Left kidney (tissue), 8 donors: ENCODE measurements at places on chromosomes 5 and 9. TPM values are rescaled to one million over a fixed set of nuclear protein-coding genes. Genes with fewer than 3 reads are reported as not detected.

- peak; percentile 68 for DNase-seq
Observed at GRCh38 chr5:39948867-39949468, 524.2 kb upstream of the DAB2 start.

The STKLD1 gene
- 4.4 TPM for polyA plus RNA-seq

DNA sequence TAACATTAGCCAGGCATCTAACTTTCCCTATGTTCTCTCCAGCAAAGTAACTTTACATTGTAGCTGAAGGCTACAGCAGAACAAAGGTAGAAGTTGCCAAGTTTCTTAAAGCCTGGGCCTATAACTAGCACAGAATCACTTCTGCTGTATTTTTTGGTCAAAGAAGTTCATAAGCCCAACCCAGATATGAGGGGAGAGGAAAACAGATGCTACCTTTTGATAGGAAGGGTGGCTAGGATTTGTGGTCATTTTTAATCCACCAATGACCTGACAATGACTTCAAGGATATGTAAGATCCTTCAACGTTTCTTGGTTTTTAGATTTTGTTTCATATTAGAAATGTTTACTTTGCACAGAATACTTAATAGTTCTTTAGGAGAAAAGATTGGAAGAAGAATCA is 64.2 kb upstream of the RANBP3L start:
- DNase-seq, result no peak

GRCh38 chr5:431001-431710 is 11.8 kb upstream of the EXOC3 start:
- no peak for DNase-seq

DNA sequence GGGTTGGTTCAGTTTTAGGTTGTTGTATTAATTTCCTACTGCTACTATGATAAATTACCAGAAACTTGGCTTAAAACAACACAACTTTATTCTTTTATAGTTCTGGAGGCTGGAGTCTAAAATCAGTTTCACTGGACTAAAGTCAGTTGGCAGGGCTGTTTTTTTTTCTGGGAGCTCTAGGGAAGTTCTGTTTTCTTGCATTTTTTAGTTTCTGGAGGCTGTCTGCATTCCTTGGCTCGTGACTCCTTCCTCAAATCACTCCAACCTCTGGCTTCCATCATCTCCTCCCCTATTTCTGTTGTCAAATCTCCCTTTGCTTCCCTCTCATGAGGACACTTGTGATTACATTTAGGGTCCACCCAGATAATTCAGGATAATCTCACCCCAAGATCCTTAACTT is 51.3 kb upstream of the SUB1 start:
- DNase-seq, result no peak

The NPM1 gene
- 1,684 TPM for polyA plus RNA-seq

- DNase-seq, result no peak
Observed at GRCh38 chr9:14531341-14532269, 161.6 kb downstream of the ZDHHC21 start.

The PDE4D gene
- 23.1 TPM for polyA plus RNA-seq

The FAM151B gene
- polyA plus RNA-seq, result 4.2 TPM

The CCNH gene
- polyA plus RNA-seq, result 55.8 TPM

DNA sequence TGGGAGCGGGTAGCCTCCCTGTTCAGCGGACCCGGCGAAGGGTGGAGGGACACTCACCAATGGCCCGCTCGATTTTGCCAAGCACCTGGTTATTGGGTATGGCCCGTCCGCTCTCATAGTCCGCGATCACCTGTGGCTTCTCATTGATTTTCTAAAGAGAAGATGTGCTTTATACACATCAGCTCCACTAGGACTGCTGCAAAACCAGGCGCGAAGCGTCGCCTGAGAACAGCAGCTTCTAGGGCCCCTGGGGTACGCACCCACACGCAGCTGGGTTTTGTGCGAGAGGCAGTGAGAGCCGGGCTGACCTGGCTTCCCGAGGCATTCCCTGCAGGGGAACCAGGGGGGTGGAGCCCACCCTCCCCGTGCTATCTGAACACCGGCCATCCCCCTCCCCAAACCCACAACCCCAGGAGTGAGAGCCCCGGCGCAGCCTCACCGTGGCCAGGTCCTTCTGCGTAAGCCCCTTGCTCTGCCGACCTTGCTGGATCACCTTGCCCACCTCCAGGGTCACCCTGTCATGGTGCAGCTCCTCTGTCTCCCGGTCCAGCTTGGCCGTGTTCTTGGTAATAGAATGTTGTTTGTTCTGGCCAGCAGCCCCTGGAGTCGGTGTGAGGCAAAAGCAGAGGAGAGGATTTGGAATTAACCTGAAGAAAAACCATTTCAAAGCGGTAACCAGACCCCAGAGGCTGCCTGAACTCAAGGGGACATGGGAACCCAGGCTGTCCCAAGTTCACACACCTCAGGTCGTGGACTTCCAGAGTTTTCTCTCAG is 3.1 kb downstream of the EDF1 start:
- no peak for DNase-seq

- DNase-seq, result peak; percentile 46
Observed at GRCh38 chr5:96714951-96715451, 52.8 kb downstream of the CAST start.

DNA sequence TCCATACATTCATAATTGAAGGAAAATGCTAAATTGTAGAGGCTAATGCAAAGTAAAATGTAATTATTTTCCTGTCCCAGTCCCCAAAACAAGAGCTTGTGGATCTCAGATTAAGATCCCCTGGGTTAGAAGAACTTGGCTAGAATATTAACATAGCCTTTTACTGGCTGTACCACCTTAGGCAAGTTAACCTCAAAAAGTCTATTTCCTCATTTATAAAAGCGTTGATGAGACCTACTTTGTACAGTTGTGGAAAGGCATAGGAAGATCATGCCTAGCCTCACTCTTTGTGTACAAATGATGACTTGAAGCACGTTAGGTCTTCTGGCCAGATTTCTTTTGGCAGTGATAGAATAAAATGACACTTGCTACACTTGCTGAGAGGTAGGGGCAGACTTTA is 97.2 kb downstream of the F2RL2 start:
- no peak for DNase-seq

DNA sequence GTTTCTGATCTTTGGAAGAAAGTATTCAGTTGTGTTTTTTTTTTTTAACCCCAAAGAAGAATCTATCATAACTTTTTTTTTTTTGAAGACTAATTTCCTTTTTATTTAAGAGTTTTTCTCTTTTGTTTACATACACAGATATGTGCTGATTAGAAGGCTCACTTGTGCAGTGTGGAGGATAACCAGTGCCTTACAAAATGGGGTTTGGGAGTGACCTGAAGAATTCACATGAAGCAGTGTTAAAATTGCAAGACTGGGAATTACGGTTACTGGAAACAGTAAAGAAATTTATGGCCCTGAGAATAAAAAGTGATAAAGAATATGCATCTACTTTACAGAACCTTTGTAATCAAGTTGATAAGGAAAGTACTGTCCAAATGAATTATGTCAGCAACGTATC is 50.3 kb downstream of the FER start:
- no peak for DNase-seq

GRCh38 chr9:72441848-72442607 is 77.0 kb upstream of the ZFAND5 start:
- no peak for DNase-seq

GRCh38 chr9:17905781-17906175 is 326.9 kb downstream of the SH3GL2 start:
- peak; percentile 14 for DNase-seq

The SPATA31D4 gene
- not detected for polyA plus RNA-seq

The ACOT12 gene
- 1.2 TPM for polyA plus RNA-seq

DNA sequence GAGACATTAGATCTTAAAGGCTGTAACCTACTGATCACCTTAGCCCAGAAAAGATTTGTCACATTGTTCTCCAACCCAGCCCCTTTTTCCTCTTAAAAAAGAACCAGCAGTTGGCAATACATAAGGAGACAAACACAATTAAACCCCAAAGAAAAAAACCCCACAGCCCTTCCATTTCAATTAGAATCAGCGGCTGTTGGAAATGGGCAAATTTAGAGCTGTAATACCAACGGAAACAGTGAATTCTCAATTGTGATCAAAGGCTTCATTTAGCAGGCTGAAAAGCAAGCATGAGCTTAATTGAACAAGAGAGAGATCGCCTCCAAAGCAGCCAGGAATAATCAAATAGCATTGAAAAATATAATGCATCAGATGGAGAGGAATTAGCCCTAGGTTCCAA is 153.6 kb downstream of the FAM114A2 start:
- DNase-seq, result no peak

DNA sequence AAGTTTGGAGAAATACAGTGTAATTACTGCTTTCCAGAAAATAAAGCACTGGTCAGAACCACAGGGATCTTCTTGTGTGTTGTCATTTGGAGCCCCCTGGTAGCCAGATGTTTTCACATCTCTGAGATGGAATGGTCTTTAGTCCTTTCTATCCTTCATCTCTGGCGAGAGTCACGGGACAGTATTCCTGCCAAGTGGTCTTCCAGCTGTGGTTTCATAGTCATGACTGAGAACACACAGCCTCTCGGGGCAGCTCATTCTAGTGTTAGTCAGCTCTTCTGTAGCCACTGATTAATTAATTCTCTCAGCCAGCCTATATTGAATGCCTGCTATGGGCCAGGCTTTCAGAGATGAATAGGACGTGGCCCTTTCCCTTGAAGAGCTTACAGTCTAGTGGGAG is 34.1 kb downstream of the HMGXB3 start:
- no peak for DNase-seq

- DNase-seq, result no peak
Observed at GRCh38 chr5:100023536-100023935, 511.6 kb upstream of the FAM174A start.

The TMOD1 gene
- polyA plus RNA-seq, result 1.7 TPM

- DNase-seq, result no peak
Observed at GRCh38 chr9:131801810-131802209, 61.9 kb upstream of the RAPGEF1 start.
